ENCODE measurements at places on chromosomes 2 and 18.

GRCh38 chr2:67322353-67323001 is 74.7 kb upstream of the ETAA1 start:
- DNase-seq, result no peak

- DNase-seq, result no peak
These were observed 166.9 kb downstream of the VWC2L start for GRCh38 chr2:214577769-214578168.

DNA sequence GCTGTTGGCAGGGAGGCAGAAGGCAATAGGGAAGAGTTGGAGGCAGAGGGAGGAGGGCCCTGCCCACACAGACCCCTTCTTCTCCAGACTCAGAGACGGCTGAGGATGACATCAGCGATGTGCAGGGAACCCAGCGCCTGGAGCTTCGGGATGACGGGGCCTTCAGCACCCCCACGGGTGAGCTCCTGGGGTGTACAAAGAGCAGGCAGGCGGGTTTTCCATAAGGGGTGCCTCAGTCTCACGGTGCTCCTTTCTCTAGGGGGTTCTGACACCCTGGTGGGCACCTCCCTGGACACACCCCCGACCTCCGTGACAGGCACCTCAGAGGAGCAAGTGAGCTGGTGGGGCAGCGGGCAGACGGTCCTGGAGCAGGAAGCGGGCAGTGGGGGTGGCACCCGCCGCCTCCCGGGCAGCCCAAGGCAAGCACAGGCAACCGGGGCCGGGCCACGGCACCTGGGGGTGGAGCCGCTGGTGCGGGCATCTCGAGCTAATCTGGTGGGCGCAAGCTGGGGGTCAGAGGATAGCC is 10.0 kb downstream of the SPEG start:
- DNase-seq, result no peak

DNA sequence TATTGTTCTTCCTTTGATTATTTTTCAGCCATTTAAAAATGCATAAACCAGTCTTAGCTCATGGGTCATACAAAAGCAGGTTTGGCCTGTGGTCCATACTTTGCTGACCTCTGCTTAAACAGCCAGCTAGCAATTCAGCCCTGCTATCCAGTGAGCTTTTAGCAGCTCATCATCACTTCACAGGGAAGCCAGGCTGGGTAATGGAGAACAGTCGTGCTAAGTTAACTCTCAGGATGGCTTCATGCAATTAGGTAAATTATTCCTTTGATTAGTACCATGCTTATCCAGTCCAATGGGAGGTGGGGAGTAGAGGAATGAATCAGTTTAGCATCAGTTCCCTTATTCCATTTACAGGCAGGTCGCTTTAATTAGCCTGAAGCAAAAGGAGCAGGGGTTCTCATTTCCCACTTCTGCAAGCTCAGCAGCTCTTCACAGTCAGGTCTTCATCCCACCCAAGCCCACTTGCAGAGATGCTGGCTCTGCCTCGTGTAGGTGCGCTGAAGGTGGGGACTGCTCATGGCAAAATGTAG is 109.8 kb upstream of the ALPP start:
- no peak for DNase-seq

GRCh38 chr18:43113220-43113895 is 2.1 kb downstream of the RIT2 start:
- DNase-seq, result no peak

GRCh38 chr2:27973592-27973991 is 83.1 kb downstream of the BABAM2 start:
- DNase-seq, result no peak

- no peak for DNase-seq
These were observed 50.5 kb upstream of the GRB14 start for GRCh38 chr2:164671664-164672396.

GRCh38 chr2:111029181-111029927 is 91.4 kb upstream of the BCL2L11 start:
- no peak for DNase-seq

DNA sequence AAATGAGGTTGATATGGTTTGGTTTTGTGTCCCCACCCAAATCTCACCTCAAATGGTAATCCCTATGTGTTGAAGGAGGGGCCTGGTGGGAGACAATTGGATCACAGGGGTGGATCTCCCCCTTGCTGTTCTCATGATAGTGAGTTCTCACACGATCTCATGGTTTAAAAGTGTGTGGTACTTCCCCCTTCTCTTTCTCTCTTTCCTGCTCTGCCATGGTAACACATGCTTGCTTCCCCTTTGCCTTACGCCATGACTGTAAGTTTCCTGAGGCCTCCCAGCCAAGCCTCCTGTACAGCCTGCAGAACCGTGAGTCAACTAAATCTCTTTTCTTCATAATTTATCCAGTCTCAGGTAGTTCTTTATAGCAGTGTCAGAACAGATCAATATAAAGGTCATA is 24.7 kb upstream of the FAM124B start:
- DNase-seq, result no peak

DNA sequence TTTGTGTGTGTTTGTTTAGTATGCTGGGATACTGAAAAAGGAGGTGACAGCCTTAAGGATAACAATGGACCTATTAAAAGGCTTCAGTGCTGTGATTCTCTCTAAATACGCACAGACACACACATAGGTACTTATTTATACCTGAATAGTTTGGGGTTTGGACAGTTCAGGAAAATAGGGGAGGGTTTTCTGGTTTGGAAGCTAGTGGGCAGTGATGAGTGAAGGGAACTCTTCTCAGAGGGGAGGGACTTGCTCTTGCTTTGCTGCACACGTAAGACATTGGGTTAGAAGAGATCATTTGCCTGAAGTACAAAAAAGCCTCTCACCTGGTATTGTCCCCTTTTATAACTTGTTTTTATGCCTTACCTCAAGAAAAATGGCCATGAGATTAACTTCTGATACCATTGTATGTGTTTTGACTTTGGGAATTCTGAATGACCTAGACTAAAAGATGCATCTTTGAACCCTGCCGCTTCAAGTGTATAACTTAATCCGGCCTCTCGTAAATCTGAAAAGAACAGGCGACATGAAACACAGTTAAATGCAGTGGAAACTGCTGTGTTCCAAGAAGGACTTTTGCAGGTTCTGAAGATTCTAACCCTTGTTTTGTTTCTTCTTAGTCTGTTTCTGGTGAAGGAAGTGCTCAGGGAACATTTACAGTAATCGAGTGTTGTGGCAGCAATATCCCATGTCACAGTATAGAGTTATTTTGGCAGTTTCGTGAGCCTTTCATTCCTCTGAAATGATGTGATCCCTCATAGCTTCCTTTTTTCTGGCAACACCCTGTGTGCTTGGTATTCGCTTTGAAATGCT is 2.5 kb downstream of the CRIM1 start:
- no peak for DNase-seq

- no peak for DNase-seq
These were observed 899.5 kb upstream of the KLHL29 start for GRCh38 chr2:22485486-22485885.

- no peak for DNase-seq
These were observed 347.8 kb downstream of the ALK start for GRCh38 chr2:29573612-29574011.

DNA sequence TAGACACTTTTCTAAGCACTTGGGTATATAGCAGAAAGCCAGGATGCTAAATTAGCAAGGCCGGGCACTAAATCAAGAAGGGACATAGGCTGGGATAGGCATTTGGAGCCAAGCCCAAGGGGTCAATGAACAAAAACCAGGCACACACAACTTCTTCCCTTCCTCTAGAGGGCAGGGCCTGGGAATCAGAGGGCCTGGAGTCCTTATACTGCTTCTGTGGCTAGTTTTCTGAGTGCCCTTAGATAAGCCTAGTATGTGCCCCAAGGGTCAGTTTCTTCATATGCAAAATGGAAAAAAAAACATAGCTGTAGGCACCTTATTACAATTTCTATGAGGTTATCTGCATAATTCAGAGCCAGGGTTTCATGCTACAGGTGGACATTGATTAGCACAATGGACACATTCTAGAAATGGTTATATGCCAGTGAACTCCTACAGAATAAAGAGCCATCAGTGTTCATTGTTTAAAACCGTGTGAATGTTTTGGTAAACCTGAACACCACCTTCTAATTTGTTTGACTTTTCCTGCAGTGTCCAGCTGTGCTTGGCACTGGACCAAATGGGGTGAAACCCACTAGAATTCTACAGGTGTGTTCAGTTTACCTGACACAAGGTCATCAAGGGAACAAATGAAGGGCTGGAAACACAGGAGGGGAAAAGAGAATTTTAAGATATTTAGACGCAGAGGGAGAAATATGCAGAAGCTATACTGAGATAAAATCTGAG is 49.6 kb downstream of the PAX8 start:
- DNase-seq, result no peak

DNA sequence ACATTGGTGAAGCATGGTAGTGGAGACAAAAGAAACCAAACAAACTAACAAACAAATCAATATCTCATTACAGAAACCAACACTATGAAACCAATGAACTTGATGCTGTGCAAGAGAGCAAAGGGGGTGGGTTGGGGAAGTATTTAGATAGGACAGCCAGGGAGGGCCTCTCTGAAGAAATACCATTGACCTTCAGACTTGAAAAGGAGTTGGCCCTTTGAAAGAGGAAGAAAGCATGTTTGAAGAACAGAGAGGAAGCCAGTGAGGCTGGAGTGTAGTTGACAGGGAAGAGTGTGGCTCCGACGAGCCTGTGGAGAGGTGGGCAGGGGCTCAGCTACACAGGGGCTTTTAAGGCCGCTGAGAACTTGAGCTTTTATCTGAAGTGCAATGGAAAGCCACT is 151.0 kb upstream of the GATA6 start:
- no peak for DNase-seq

DNA sequence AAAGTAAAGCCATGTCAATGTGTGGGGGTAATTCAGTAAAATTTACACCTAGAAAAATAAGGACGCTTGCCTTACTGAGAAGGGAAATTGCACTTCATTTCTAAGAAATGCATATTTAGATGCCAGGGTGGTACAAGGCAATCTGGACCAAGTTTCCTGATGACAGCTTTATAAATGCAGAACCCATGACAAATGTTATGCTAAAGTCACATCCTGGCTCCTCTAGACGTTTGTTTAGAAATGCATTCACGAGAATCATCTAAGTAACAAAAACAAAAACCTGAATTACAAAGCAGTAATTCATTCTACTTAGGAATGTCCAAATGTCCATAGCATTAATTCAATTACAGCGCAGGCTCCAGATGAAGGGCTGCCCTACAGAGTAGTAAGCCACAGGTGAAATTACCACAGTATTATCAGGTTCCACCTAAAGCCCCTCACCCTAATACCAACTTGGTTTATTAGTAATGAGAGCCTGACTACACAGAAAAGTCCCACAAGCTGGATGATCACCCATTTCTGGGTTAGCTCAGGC is 49.8 kb downstream of the REV1 start:
- DNase-seq, result no peak

- DNase-seq, result no peak
These were observed 250.7 kb upstream of the TNP1 start for GRCh38 chr2:217110550-217110949.

DNA sequence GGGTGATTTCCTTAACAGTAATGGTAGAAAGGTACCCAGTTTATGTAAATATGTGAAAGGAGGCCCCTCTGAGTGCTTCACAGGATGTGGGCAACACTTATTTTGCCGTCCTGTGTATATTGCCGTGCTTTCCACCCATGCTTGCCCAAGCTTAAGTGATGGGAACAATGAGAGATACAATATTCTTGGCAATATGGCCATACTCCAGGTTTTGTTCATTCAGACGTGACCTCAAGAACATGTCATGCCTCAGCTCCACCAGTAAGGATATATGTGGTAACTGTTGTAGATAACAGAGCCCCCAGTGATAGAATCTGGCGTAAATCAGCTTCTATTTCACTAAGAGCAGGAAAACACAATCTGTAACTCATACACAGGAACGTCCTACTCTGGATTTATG is 318.7 kb downstream of the PTPRM start:
- DNase-seq, result no peak

DNA sequence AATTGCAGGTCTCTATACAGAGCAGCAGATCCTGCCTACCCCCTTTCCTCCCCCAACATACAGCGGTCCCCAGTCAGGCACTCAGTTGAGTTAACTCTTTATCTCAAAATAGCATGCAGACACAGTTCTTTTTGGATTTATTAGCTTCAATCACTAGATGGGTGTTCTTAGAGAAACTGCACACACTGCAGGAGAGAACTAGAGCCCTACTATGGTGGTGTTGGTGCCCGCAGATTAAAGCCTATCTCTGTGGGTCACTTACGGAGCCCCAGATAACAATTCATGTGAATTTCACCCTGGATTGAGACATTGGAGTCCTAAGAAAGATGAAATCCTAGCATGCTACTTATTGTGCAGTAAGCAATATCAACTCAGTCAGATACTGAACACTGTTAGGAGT is 11.9 kb downstream of the ADD2 start:
- no peak for DNase-seq

GRCh38 chr2:137050949-137051348 is 285.6 kb downstream of the THSD7B start:
- DNase-seq, result no peak

DNA sequence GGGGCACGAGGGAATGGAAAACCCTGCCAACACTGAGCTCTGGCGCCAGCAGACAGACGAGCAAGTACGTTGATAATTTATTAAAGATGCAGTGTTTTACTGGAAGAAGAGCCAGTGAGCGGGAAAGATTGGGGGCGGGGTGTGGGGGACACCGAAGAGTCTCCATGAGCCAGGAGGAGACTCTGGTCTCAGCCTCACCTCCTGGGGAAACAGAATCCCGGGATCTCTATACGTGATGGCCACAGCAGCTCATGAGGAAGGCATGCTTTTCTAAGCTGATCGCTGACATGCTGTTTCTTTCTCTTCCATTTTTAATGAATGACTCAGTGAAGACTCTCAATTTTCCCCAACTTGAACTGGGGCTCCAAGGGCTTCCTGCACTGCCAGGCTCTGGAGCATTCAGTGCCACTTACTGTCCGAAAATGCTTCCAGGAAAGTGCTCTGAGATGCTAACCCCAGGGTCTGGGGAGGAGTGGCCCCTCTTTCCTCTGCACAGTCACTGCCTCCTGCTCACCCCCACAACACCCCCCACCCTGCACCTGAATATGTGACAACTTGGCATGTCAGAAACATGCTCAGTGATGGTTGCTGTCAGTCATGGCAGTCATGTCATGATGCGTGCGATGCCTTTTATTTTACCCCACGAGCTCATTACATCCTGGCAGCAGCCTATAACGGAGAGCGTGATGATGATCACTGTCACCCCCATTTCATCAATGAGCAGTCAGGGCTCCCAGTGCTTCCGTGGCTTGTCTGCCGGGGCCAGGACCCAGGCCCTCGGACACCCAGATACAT is 164.2 kb upstream of the CAPN13 start:
- no peak for DNase-seq

DNA sequence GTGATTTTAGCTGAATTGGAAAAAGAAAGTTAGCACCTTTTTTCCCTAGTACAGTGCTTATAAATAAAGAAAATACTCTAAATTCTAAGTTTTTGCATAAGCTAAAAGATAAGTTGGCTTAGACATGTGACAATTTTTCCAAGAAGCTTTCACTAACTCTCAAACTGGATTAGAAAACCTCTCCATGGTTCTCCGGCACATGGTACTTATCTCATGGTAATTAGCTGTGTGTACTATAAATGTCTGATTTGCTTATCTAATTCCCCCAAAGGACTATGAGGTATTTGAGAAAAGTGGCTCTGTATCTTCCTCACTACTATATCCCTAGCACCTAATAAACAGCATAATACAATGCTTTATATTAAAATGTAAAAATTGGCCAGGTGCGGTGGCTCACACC is 71.1 kb downstream of the ROCK1 start:
- DNase-seq, result no peak

Measured in stimulated activated CD4-positive, alpha-beta T cell treated with anti-CD3 and anti-CD28 coated beads, Interleukin-15, amount 100 ng/mL, for 1 hour (primary cell).